IPS DF 6.9 (cell line): ENCODE measurements at places on chromosomes 5 and 9.

- no peak for DNase-seq
These were observed 81.8 kb downstream of the FBXW11 start for GRCh38 chr5:171924493-171925122.

GRCh38 chr9:129232839-129233591 lies 55.0 kb upstream of the IER5L start:
- DNase-seq, result no peak

DNA sequence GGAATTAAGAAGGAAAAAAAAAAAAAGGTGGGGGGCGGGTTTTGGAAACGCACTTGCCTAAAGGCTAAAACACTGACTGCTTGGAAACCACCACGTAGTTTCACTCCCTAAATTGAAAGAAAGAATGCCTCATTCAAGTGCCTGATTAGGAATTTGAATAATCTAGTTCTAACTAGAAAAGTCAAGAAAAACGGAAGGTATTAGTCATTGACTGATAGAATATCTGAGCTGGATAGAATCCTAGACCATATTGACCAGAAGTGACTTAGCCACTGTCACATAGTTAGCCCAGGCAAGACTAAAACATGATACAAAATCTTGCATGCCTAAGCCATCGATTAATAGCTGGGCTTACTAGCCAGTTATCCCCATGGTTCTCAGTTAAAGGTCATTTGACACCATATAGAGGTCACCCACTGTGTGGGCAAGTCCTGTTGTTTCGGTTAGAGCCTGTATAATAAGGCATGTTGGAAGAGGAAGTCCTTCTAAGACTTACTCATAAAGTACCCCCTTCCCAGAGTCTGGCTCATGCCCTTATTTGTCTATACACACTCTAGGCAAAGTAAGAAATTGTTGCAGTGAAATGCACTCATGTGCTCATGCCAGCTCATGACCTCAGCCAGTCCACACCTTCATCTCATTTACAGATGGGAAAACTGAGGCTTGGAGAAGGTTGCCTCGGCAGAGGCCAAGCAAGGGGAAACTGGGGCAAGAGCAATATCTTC lies 40.2 kb downstream of the SH3RF2 start:
- DNase-seq, result no peak

DNA sequence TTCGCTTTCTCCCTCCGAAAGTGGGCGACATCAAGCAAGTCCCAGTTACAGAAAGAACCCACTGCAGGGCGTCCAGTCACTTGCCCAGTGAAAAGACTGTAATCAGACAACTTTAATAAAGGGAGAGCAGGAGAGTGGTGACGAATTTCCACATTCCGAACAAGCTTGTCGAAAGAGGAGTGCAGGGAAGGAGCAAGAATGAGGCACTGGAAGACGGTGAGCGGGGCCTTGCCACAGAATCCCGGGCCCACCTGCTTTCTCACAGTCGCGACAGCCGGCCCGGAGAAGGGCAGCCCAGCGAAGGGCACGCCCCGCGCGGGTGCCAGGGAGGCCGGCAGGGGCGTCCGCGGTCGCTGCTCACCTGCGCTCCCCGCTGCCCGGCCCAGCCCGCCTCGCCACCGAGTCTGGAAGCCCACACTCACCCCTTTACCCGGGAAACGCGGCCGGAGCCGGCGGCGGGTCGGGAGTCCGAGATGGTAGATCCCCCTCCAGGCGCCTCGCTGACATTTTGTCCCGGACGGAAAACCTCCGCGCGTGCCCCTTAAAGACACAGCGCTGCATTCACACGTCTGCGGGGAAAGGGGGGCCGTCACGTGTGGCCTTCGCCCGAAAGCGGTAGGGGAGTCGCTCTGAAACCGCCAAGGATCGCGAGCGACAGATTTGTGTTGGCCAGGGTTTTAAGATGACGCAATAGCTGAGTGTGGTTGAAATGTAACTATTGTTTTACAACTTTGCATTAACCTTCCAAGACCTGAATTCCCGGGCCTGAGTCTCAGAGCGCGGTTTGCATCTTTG lies at the start of gene ZBED3:
TSS of gene ZBED3 (minus strand) at position 597 of the 795 bp plus-strand sequence. CDS start 9,407 bp downstream, outside the sequence.
- DNase-seq, result no peak

DNA sequence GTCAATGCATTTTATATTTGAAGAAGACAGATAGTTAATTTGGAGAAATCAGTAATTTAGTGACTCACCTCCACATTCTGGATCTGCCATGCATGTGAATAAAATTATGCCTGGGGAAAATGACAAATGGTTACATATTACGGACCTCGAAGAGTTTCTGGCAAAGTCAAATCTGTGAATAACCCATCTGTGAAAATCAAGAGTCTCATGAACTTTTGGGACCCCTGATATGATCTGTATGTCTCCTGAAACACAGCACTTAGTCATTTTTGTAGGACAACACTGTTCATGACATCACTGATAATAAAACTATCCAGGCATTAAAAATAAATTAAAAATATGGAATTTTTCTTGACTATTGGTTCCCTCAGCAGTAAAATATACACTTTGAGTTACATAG lies 584.5 kb downstream of the TLE4 start:
- DNase-seq, result no peak

GRCh38 chr5:122697191-122697590 lies 77.7 kb upstream of the SNX2 start:
- DNase-seq, result no peak

GRCh38 chr5:88833371-88834130 lies 49.4 kb downstream of the MEF2C start:
- DNase-seq, result no peak

GRCh38 chr9:85995599-85995998 lies 54.7 kb downstream of the NAA35 start:
- DNase-seq, result no peak
